CD4-positive, alpha-beta memory T cell (primary cell): ENCODE measurements at places on chromosomes 12 and 14. TPM values are rescaled to one million over a fixed set of nuclear protein-coding genes. Genes with fewer than 3 reads are reported as not detected.

RAB3IP gene
- total RNA-seq, result 40.3 TPM

GRCh38 chr12:130320536-130320935, 17.2 kb upstream of the PIWIL1 start:
- DNase-seq, result no peak

DNA sequence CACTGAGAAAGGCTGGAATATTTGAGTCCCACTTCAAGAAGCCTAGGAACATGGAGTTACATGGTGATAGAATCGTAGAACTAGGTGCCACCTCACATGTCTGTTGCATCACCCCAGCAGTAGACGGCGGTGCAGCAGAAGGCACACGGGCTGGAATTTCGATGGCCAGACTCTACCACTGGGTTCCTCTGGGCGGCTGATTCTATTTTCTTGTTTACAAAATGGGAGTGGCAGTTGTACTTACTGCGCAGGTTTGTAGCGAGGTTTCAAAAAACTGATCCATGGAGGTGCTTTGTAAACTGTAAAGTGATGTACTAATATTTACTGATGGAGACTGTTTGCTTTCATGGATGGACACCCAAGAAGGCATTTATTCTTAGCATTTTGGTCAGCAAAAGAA, 45.7 kb downstream of the WDR20 start:
- no peak for DNase-seq

- DNase-seq, result no peak
These were observed 79.4 kb downstream of the C12orf75 start for GRCh38 chr12:105409801-105410471.

ACSS3 gene
- total RNA-seq, result not detected

SLC17A8 gene
- total RNA-seq, result not detected

DNA sequence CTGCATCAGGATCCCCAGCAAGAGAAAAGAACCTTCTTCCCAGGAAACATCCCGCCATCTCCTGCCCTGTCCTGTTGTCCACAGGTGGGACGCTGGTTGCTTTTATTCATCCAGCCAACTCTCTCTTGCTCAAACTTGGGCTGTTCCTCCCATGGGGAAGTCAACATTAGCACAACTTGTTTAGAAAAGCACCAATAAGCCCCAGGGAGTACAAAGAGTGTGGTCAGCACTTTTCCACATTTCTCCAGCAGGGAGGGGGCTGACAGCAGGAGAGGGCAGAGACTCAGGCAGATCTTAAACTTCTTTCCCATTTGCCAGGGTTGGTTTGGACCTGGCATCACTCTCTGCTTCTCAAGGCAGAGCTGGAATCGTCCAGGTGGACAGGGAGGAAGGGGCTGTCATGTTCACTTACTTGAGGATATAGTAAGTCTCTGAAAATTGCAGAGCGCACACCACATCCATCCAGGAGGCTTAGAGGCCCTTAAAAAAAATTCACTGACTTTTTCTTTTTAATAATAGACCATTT, 74.9 kb downstream of the RBM19 start:
- DNase-seq, result no peak

OR6C2 gene
- not detected for total RNA-seq

GRCh38 chr12:286531-287300, 24.1 kb upstream of the SLC6A13 start:
- no peak for DNase-seq

GRCh38 chr12:104504146-104504545, 47.4 kb downstream of the CHST11 start:
- DNase-seq, result no peak

- no peak for DNase-seq
These were observed 1117.0 kb downstream of the FLRT2 start for GRCh38 chr14:86646696-86647690.

DNA sequence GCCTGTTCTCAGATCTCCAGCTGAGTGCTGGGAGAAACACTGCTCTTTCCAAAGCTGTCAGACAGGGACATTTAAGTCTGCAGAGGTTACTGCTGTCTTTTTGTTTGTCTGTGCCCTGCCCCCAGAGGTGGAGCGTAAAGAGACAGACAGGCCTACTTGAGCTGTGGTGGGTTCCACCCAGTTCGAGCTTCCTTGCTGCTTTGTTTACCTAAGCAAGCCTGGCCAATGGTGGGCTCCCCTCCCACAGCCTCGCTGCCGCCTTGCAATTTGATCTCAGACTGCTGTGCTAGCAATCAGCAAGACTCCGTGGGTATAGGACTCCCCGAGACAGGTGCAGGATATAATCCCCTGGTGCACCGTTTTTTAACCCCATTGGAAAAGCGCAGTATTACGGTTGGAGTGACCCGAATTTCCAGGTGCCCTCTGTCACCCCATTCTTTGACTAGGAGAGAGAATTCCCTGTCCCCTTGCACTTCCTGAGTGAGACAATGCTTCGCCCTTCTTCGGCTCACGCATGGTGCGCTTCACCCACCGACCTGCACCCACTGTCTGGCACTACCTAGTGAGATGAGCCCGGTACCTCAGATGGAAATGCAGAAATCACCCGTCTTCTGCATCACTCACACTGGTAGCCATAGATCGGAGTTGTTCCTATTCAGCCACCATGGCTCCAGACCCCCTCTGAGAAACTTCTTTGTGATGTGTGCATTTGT, 650.3 kb upstream of the ALG10B start:
- DNase-seq, result no peak

- no peak for DNase-seq
These were observed 52.6 kb downstream of the SYNE2 start for GRCh38 chr14:63905370-63905769.

GRCh38 chr12:52872644-52873389, 24.0 kb upstream of the KRT78 start:
- DNase-seq, result no peak

GRCh38 chr12:64450711-64451486, 1.0 kb upstream of the TBK1 start:
- no peak for DNase-seq

GRCh38 chr14:100856056-100856950, 30.4 kb downstream of the MEG3 start:
- no peak for DNase-seq
